ENCODE measurements at places on chromosomes 3 and 15.

DNA sequence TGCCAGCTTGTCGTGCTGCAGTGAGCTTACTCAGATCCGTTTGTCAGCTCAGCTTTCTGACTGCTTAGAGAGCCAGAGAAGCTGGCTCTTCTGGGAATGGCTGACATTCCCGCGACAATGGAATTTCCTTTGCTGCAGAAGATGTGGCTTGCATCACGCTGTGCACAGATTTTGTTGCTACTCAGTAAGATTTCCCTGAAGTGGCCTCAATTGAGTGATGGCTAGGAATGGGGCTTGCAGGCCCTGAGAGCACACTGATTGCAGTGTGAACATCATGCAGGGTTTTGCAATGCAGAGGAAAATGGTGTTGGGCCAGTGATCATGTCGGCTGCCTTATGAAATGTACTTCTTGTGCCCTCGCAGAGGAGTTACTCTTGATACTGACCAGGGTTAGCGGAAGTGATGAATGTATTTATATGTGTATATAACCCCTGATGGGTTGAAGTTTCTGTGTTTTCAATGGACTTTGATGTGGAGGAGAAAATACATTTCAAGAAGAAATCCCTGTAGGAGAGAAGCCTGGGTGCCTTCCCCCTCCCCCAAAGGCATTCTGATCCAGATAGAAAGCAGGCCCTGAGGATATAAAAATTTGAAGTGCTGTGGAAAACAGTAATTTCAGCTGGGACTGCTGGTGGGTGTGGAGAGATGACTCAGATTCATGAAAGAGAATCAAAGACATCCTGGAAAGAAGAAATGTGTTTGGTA is 102.5 kb upstream of the PDZRN3 start:
- no peak for DNase-seq

- DNase-seq, result no peak
These were observed 212.4 kb upstream of the ADAMTS9 start for GRCh38 chr3:64900156-64900555.

GRCh38 chr3:196202516-196202970 is 8.7 kb downstream of the ZDHHC19 start:
- DNase-seq, result peak; percentile 72

- DNase-seq, result no peak
These were observed 54.6 kb upstream of the ATOSA start for GRCh38 chr15:52733696-52734255.

DNA sequence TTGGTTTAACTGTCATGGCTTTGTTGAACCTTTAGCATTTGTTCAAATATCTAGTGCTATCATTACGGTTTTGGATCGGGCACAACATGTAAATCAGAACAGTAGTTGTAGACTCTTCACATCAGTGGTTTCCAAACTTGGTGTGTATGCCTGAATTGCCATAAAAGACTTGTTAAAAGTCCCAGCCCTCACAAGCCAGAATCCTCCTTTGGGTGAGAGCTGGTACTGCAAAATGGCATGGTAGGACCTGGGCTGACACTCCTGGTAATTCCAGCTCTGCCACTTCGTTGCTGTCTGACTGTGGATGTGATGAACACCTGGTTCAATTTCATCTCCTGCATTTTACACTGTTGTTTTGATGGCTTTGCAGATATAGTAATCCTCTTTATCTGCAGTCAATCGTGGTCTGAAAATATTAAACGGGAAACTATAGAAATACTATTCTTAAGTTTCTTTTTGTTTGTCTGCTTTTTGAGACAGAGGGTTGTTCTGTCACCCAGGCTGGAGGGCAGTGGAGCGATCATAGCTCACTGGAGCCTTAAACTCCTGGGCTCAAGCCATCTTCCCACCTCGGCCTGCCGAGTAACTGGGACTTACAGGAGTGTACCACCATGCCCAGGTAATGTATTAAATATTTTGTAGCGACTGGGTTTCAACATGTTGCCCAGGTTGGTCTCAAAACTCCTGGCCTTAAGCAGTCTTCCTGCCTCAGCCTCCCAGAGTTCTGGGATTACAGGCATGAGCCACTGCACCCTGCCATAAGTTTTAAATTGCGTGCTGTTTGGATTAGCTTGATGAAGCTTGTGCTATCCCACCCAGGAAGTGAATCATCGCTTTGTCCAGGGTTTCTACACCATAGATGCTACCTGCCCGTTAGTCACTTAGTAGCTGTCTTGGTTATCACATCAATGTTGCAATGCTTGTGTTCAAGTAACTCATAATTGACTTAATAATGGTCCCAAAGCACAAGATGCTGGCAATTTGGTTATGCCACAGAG is 61.6 kb downstream of the RAB7A start:
- DNase-seq, result peak; percentile 81

DNA sequence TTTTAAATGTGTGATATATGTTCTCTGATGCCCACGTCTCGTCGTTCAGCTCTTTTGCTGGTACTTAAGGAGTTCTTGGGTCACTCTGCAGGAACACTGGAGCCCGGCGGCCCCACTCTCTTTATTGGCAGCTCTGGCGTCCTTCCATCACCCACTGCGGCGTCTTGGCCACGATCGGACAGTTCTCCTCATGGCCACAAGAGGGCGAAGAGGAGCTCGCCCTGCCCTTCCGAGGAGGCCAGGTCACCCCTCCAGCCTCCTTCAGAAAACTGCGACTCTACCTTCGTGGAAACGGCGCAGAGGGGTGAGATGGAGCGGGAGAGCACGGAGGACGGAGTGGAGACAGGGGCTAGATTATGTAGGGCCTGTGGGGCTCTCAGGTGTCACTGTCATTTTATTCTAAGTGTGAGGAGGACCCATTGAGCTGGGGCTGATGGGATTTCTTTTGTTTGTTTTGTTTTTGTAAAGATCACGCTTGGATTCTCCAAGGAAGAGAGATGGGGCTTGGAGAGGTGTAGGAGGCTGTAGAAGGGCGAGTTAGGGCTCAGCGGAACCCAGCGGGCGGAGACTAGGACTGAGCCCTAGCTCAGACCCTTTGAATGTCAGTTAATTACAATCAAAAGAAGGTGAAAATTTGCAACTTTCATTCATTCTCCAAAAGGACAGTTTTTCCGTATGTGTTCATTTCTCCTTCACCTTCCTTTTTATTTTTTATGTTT is 28.0 kb upstream of the GABRA5 start:
- no peak for DNase-seq

GRCh38 chr3:183698318-183698751 is 738 bp downstream of the YEATS2 start:
- no peak for DNase-seq

DNA sequence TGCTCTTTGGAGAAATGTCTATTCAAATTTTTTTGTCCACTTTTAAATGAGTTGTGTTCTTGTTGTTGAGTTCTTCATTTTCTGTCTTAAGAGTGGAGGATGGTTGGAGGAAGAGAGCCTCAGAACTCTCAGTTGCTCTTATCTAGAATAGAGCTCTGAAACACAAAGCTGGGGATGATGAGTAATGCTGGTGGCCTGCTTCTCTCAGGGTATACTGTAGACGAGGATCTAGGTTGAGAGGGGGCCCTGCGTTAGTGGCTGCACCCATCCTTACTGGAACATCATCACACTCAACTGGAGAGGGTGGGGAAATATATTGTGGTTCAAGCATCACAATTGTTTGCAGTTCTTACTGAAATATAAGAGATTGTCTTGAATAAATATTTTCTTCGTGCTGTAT is 1.8 kb downstream of the SPTSSB start:
- no peak for DNase-seq

- DNase-seq, result no peak
These were observed 156.0 kb downstream of the CACNA1D start for GRCh38 chr3:53650424-53650823.

DNA sequence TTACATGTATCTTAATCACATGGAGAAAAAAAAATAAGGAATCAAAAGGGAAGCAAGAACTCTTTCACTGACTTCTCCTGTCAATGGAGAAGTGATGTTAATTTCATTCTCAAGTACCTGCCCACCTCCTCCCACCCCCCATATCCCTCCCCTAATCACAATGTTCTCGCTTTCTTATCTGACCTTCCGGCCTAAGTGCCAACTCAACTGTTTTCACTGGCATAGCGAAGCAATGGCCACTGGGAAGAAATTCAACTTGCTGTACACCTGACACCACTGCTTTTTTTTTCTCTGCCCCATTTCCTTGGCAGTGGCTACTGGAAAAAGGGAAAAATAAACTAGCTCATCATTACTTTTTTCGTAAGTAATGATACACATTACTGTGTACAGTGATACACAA is 3.8 kb downstream of the SGO1 start:
- DNase-seq, result no peak

DNA sequence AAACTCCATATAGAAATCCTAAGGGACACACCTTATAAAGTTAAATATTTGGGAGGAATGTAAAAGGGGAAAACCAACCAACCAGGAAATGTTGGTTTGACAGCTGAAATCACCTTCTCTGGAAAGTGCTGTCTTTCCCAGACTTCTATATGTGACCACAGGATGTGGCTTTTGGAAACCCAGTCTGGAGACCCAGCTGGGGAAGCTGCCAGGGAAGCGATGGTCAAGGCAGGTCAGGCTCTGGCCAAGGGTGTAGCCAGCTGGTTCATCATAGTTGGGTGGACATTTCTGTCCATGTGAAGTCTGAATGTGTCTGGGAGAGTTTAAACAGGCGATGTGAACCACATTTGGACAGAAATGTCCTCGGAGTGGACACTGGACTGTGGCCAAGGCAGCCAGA is 73.9 kb downstream of the ARNT2 start:
- DNase-seq, result no peak

DNA sequence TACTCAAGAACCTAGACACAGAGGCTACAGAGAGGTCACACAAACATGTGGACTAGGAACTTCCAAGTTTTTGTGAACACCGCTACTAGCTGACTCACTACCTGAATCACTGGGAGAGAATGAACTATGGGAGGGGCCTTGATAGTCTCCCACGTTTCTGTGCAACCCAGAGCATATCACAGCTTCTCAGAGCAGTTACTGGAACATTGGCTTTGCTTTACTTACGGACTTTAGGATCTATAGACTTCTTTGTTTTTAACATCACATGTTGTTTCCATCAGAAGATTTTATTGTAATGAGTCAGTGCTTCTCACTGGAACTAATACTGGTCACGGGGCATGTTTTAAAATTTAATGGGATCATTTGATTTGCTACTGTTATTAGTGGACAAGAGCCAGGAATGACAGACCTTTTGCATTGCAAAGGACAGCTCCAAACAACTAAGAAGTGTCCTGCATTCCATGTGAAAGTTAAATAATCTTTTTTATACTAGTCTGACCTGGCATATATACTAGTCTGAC is 35.6 kb downstream of the RTP4 start:
- DNase-seq, result no peak

DNA sequence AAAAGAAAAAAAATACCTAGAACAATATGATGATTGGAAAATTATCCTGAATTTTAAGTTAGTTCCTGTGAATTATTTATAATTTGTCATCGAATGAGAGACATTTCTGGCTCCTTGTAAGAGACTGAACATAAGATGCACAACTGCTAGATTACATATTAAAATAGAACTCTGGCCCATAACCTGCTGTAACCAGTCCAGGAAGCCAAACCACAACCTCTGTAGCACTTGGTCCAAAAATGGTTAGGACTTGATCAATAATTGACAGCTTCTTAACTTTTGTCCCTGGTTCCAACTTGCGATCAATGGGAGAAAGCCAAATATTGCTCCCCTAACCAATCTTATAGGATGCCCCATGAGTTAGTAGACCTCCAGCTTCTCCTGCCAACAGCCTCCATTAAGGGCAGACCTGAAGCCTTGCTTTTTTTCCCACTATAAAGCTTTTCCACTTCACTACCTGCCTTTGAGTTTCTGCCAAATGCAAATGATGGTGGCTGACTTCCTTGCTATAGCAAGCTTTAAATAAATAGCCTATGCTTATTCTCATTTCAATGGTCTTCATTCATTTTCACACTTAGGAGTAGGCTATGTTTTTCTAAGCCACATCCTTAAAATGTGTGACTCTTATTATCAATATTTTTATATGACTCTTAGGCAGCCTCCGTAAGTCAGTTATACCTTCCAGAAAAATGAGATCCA is 224.0 kb upstream of the ARHGEF26 start:
- no peak for DNase-seq

GRCh38 chr3:135145581-135145980 is 350.5 kb downstream of the EPHB1 start:
- DNase-seq, result no peak

GRCh38 chr3:126180477-126181397 is at the start of gene ALDH1L1:
Gene ALDH1L1, minus strand, starts transcription at chr3:126180586. Its CDS starts 19,607 bp downstream, at chr3:126160979.
- DNase-seq, result no peak

- no peak for DNase-seq
These were observed 14.9 kb downstream of the CHST2 start for GRCh38 chr3:143134471-143134870.

DNA sequence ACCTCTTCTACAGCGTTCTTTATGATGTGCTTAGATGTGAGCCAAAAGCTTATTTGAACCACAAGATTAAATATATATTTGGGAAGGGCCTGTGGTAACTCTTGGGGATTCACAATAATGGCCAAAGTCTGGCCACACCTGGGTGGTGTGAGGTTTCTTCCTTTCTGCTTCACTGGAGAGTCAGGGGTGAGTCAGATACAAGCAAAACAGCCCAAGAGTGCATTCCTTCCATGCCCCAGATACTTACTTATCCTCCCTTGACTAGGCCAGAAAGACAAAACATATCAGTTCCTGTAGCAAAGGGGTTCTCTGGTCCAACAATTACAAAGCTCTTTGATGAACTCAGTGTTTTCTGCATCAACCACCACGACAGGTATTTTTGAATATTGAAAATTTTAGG is 941 bp downstream of the ZBED2 start:
- no peak for DNase-seq

- no peak for DNase-seq
These were observed 31.4 kb upstream of the TIPARP start for GRCh38 chr3:156642750-156643728.

DNA sequence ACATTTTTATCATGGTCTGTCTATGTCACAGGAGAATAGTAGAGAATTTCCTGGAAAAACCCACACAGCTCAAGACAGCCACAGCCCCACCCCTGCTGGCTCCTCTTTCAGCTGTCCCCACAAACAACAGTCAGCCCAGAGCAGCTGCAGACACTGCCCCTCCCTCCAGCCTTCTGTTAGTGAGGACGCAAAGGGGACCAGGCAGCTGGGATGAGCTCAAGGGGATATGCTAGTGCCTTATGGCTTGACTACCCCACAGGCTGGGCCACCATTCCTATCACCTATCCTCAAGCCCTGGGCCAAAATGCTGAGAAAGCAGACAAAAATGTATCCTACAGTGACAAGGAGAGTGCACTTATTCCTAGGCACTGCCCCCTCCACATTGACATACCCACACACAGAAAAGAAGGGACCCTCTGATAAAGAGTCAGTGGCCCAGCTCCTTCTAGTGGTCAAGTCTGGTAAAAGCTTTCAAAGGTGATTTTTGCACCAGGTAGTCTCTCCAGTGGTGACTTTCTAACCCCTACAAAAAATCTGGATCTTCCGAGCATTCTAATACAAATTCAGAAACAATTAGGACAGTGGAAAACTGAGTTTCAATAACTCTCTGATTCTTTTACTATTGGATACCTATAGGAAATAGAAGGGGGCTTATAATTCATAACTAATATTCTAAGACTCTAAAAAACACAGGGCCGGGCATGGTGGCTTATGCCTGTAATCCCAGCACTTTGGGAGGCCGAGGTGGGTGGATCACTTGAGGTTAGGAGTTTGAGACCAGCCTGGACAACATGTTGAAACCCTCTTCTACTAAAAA is 3.0 kb upstream of the MAP1A start:
- DNase-seq, result no peak

- no peak for DNase-seq
These were observed 6.0 kb downstream of the SNRPA1 start for GRCh38 chr15:101288905-101289513.

Measured in HL-60 (cell line).